ENCODE measurements at places on chromosomes 1 and 21.

DNA sequence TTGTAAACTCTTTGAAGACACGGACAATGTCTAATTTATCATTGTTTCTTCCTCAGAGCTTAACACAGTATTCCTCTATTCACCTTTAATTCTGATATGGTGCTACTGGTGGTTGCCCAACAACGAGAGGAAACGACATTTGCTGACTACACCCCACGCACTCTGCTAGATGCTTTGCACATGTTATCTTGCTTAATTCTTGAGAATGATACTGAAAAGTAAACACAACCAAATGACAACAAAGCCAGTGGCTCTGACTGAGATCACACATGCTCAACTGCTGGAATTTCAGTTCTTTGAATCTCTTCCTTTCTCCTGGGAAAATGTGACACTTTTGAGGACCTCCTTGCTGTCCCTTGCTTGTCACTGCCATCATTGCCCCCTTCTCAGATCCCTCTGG lies 37.2 kb upstream of the DDAH1 start:
- no peak for DNase-seq

DNA sequence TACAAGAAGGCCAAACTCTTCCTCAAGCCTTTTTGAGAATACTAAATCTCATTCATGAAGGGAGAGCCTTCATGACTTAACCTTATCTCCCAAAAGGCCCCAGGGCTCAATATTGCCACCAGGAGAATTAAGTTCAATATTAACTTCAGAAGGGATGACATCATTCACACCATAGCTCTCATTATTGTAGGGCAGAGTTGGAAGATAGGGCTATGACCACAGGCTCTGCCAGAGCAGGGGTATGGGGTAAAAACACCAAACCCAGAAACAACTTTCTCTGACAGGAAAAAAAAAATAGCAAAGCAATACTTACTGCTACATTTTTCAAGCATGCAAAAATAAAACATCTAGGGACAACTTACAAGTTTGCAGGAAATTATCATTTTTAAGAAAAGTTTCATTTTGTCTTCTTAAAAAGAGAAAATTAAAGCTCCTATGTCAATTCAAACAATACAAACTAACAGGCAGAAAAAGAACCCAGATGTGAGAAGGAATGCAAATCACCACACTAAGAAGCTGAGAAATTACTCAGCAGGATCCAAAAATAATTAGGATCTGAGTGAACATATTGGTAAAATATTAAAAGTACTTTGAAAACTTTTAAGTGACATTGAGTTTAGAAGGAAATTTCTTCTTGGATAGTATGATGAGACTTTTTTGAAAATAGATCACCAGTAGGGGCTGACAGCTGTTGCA lies 1156.5 kb downstream of the NCAM2 start:
- DNase-seq = no peak

GRCh38 chr1:181255270-181255929 lies 166.9 kb downstream of the IER5 start:
- DNase-seq = no peak

GRCh38 chr1:65958561-65959350 lies 166.1 kb downstream of the PDE4B start:
- DNase-seq = peak; percentile 21

GRCh38 chr1:93581917-93582850 lies 99.5 kb downstream of the BCAR3 start:
- DNase-seq = no peak

DNA sequence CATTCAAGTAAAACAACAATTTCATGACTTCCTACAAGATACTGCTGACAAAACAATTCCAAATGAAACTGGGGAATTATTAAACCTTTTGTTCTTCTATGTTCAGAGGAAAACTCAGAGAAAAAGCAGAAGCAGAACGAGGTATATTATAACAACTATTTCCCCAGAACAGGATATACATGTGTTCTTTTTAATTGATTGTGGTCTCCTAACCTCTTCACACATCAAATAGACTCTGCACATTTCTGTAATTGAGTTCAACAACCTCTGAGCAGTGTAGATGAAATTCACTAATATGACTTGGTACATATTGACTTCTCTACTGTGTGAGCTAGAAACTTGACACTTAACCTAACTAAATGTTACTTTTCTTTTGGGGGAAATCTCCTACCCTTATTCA lies 584.2 kb downstream of the NEGR1 start:
- DNase-seq = no peak

- no peak for DNase-seq
These were observed 17.7 kb downstream of the ATAD3B start for GRCh38 chr1:1489231-1489630.
